ENCODE measurements at places on chromosomes 16 and 17.

GRCh38 chr17:59498530-59499307, 66.7 kb upstream of the DHX40 start:
- DNase-seq = no peak

- no peak for DNase-seq
These were observed 17.6 kb downstream of the TEX2 start for GRCh38 chr17:64245218-64246145.

DNA sequence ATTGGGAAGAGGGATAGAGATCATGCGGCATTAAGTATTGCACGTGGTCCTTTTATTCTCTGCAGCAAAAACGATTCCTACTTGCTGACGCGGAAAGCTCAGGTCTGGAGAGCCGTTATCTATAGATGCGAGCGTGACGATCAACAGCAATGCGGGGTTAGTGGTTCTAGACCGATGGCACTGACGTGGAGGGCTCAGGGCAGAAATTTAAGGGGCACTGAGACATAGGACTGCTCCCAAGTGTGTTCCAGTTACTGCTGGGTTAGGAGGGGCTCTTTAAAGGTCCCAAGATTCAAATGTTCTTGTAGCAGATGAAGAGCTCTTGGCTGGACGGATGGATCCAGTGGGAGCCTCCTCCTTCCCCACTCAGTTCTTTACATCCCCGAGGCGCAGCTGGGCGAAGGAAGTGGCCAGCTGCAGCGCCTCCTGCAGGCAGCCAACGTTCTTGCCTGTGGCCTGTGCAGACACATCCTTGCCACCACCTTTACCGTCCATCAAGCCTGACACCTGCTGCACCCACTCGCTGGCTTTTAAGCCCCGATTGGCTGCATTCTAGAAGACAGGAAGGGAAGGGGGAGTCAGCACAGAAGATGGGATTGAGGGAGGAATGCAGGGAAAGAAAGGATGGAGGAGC, 732 bp upstream of the EXOSC6 start:
- DNase-seq = no peak

GRCh38 chr16:20399185-20399584, 5.4 kb downstream of the PDILT start:
- no peak for DNase-seq

DNA sequence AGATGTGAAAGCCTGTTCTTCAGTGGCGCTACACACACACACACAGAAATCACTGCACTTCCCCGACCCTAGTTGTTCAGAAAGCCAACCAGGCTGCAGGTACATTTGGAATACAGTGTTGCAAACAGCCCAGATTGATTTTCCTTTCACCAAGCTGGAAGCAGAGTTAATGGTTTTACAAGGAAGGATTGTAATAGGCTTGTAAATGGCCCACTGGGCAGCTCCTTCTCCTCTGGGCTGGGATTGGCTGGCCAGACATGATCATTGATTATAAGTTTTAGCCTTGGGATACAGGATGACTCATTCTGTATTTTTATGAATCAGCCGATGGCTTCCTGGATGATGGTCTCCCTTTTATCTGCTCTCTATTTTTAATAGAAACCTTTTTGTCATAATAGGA, 2.5 kb downstream of the VAT1L start:
- no peak for DNase-seq

DNA sequence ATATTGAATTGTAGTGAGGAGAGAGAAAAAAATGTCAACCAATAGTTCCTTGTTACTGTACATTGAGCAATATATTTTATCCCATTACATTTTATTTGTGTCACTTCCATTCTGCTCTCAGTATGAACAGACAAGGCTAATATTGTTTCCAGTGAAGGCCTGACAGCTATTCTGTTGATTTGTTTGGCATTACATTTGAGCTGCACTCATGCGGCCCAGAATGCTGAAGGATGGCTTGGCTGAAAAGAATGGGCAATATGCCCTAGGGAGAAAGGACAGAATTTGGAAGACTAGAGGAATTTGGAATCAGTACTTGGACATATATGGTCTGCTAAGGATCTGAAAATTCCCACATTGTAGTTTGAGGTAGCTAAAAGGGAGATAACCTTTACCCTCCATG, 1294.4 kb downstream of the CDH8 start:
- DNase-seq = no peak

GRCh38 chr16:30488764-30489605, 16.4 kb downstream of the ITGAL start:
- no peak for DNase-seq

DNA sequence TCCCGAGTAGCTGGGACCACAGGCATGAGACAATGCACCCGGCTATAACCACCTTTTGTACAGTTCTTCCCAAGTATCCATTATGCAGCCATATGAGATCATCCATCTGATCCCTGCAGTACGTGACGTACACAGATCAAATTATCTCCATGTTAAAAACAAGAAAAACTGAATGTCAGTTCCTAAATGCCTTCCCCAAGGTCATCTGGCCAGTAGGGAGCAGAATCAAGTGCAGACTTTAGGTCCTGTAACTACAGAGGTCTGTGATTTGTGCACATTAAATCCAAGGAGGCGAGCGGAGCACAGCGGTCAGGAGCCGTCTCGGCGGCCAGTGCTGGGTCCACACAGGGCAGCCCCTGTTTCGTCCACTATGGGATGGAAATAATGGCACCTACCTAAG, 23.7 kb downstream of the ZCCHC14 start:
- no peak for DNase-seq

- no peak for DNase-seq
These were observed 68.0 kb downstream of the OR1D5 start for GRCh38 chr17:2995377-2995776.

DNA sequence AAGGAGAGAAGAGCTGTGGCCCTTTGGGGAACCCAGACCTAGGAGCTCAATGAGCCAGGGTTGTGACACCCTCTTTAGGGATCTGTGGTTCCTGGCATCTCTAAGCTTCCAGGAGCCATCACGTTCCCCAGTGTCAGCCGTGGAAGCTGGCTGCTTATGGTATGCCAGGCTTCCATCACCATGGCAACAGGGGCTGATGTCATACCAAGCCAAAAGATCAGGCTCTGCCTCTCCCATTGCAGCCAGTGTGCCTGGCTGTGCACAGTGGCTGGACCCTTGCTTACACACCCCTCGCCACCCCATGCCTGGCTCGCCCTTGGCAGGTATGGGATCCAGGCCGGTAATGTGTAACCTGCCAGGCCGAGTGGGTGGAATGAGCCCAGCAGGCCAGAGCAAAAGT, 91.1 kb downstream of the SSH2 start:
- no peak for DNase-seq

GRCh38 chr16:74601126-74601871, 5.6 kb downstream of the GLG1 start:
- DNase-seq = no peak

DNA sequence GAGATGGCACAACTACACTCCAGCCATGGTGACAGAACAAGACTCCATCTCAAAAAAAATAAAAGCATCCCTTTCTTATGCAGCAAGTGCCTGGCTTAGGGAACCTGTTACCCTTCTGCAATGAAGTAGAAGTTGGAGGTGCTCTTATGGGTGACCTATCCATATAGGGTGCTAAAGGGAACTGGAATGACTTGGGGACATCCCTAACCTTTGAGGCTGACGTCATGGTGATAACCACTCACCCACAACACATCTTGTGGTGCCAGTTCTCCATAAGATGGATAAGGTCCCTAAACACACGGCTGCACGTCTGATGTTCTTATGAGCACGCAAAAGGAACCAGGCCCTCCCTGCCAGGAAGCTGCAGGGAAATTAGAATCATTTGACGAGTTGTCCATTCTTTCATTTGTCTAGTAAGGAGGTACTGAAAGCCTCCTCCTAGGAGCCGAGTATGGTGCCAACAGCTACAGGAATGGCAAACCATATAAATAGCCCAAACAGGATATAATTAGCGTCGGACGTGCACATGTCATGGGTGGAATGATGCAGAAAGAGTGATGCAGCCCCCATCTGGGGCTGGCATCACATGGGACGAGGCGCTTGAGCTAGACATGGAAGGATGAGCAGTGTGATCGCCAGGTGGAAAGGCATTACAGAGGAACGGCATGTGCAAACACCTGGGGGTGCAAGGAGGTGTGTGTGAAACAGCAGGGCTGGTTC, 52.5 kb downstream of the ARHGAP27 start:
- DNase-seq = no peak

DNA sequence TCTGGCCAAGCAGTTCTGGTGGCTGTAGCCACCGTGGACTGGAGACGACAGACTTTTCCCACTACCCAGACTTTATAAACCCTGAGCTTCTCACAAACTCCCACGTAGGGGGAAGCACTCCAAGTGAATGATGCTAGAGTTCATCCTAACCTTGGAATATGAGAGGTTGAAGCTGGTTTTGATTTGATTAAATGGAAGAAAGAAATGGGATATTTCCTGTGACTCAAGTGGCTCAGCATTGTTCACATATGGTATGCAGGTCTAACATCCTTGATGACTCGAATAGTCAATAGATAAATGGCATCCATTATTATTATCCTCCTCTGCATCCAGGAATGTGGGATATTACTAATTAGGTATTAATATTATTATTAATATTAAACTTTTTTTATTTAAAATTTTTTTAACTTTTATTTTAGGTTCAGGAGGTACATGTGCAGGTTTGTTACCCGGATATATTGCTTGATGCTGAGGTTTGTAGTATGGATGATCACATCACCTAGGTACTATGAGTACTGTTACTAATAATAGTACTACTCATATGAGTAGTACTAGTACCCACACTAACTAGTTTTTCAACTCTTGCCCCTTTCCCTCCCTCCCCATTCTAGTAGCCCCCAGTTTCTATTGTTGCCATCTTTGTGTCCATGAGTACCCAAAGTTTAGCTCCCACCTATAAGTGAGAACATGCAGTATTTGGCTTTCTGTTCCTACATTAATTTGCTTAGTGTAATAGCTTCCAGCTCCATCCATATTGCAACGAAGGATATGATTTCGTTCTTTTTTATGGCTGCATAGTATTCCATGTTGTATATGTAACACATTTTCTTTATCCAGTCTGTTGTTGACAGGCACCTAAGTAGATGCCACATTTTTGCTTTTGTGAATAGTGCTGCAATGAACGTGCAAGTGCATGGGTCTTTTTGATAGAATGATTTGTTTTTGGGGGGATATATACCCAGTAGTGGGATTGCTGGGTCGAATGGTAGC, 22.9 kb downstream of the PIK3R6 start:
- no peak for DNase-seq

DNA sequence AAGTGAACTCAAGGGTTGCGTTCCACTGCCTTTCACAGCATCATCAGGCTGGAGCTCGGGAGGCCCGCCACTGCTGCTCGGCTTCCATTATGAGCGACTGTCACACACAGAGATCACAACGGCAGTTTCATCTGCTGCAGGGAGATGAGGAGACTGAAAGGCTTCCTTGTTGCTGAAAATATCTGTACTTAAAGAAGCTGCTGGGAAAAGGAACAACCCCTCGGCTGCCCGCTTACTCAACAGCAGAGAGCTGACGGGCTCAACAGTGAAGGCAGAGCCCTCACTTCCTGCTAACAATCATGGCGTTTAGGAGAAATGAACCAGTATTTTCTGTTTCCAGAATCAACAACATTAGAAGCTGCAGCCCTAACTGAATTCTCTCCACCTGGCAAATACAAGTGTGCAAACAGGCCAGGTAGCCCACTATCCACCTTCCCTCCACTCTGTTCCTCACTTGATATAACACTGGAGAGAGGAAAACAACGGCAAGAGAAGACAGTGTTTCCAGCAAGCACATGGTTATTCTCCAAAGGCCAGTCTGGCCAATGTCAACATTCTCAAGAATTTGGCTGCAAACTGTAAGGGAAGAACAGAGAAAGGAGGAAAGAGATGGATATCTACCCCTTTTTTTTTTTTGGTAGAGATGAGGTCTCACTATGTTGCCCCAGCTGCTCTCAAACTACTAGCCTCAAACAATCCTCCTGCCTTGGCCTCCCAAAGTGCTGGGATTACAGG, 33.7 kb downstream of the MBTPS1 start:
- DNase-seq = no peak

- DNase-seq = no peak
These were observed 518 bp upstream of the KRTAP9-3 start for GRCh38 chr17:41231731-41232130.

DNA sequence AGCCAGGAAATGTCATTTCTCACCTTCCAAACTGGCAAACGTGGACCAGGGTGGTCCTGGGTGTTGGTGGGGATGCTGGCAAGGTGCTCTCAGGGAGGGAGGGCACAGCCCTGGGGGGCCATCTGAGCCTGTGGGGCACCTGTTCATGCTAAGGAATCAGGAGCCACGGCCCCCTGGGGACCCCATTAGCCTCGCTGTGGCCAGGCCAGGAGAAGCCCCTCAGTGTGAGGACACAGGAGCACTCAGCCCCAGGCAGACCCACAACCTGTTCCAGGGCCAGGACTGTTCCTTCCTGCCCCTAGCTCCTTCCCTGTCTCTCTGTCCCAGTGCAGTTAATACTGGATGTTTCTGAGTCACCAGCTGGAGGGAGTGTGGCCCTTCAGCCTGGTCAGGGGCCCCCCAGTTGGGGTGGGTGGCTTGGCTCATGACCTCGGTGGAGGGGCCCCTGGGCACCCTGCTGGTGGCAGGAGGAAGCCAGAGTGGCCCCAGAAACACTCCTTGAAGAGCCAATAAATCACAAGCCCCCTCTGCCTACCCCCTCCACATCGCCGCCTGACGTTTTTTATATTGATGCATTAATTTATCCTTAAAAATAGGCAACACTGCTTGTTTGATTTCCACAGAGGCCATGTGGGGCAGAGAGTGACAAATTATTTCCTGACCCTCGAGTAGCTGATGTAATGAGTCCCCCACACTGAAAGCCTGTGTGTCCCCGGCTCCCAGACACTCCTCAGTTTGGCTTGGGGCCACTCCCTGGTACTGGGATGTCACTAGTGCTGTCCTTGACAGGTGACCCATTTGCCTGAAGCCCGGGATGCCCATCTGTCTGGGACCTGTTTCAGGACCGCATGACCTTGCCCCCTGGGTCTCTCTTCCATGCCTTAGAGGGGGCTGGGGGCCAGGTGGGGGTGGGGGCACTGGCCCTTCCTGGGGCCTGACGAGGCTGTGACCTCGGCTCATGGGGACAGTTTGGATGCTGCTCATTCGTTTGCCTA, 22.3 kb downstream of the ACTG1 start:
- DNase-seq = no peak

- DNase-seq = no peak
These were observed 399.9 kb downstream of the UTP18 start for GRCh38 chr17:51660266-51660665.

- DNase-seq = no peak
These were observed 721.4 kb upstream of the GOT2 start for GRCh38 chr16:59455497-59455896.

DNA sequence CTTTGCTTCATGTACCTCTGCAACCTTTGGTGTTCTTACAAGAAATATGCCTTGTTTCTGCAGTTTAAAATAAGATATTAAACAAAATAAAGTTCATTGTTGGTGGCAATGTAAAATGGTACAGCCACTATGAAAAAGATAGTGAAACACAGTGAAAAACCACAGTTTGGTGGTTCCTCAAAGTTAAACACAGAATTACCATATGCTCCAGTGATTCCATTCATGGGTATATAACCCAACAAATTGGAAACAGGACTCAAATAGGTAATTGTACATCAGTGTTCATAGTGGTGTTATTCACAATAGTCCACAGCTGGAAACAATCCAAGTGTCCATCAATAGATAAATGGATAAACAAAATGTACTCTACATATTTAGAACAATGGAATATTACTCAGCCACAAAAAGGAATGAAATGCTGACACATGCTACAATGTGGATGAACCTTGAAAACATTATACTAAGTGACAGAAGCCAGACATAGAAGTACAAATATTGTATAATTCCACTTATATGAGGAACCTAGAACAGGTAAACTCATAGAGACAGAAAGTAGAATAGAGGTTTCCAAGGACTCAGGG, 49.2 kb downstream of the CUEDC1 start:
- no peak for DNase-seq

- no peak for DNase-seq
These were observed 197.9 kb downstream of the IRF8 start for GRCh38 chr16:86096850-86097249.

GRCh38 chr17:1367351-1367745, 32.7 kb downstream of the YWHAE start:
- no peak for DNase-seq
